ENCODE measurements at places on chromosomes 11 and 22. TPM values are rescaled to one million over a fixed set of nuclear protein-coding genes. Genes with fewer than 3 reads are reported as not detected.

DNA sequence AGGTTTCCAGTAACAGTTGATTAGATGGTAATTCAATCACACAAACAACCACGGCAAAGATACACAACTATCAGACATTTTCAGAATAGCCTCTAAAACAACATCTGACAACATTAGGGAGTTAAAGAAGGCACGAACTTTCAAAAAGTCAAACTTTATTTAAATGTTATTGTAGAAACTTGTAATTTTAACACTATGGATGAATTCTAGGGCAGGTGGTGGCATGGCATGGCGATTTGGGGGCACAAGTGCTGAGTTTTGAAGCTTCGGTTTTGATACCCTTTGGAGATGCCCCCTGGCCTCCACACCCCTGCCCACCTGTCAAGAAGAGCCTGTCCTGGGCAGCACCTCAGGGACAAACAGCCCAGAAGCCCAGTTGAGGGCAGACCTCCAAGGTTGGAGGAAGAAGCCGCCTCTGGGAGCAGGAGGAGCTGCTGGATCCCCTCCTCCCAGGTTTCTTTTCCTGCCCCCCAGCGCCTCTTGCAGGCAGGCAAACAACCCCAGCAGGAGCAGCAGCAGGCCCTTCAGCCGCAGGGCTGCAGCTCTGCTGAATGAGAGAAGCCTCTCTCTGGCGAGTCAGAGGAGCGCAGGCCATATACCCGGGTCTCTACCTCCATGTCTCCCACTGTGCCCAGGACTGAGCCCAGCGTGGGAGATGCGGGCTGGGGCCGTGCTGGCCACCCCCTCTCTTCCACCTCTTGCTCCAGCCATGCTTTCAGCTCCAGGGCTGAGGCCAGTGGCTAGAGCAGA lies 102.1 kb upstream of the IGLL5 start:
- no peak for DNase-seq

Gene INPP5J
- 3.0 TPM for total RNA-seq

DNA sequence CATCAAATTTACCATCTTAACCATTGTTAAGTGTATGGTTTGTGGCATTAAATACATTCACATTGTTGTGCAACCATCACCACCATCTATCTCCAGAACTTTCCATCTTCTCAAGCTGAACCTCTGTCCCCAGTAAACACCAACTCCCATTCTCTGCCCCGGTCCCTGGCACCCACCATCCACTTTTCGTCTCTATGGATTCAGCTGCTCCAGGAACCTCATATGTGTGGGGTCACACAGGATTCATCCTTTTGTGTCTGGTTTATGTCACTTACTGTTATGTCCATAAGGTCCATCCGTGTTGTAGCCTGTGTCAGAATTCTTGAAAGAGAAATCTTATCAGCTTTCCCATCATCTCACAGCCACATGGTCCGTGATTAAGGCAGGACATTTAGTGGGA lies 16.3 kb downstream of the TSPAN32 start:
- no peak for DNase-seq

Gene ADM2
- total RNA-seq = 3.9 TPM

Gene OR10A2
- not detected for total RNA-seq

Data from epithelial cell of proximal tubule (primary cell).